ENCODE measurements at places on chromosomes 13 and 19.

DNA sequence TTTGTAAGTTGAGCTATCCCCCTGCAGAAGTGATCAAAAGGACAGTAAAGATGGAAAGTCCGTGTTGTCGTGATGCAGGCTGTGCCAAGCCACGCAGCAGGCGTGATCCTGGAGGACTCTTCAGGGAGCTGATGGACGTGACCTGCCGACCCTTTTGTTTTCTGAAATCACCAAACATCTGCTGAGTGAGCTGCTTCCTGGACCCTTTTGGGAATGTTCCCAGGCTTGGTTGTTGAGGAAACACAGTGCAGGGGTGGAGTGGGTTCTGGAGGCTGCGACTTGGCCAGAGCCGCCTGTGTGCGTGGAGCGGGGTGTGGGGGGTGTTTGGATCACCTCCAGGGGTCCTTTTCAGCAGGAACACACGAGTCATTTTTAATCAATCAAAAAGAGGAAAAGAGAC lies 15.4 kb upstream of the CPAMD8 start:
- DNase-seq: no peak

- DNase-seq: peak; percentile 15
Observed at GRCh38 chr13:73254827-73255226, 196.0 kb downstream of the KLF5 start.

DNA sequence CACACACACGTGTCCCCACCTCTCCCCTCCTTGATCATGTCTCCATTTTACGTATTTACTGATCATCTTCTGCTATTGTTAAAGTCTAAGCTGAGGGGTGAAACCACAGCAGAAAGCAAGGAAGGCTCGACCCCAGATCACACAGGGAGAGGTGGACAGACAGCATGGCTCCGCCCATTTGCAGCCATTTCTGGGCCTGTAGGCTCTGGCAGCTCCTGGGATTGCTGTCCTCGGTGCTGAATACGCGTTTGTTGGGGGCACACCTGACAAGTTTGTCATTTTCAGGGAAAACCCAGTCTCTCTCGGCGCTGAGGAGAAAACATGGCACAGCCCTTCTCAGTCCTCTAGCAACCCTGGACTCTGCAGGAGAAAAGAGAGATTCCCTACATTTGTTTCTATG lies 8.0 kb downstream of the TMEM86B start:
- no peak for DNase-seq

- no peak for DNase-seq
Observed at GRCh38 chr13:25971459-25972145, 80.2 kb downstream of the SHISA2 start.

DNA sequence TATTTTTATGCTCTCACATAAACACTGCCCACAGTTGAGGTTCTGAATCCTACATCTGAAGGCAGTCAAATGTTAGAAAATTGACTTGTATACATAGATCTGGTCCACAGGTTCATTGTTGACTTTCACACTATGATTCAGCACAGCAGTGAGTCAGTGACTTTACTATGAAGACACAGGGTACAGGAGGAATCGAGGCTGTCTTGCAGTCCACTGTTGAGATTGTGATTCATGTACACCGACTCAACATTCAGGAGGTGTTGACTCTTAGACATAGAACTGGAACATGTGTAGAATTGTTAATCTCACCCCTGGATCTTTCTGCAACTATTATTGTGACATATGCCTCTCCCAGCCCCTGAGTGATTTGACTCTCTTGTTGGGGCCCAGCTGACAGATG lies 74.3 kb upstream of the ZNF43 start:
- no peak for DNase-seq

GRCh38 chr19:35136977-35137702 lies 1.5 kb upstream of the FXYD1 start:
- DNase-seq: no peak

GRCh38 chr13:50379584-50379983 lies 364.3 kb downstream of the KCNRG start:
- peak; percentile 61 for DNase-seq
